ENCODE measurements at places on chromosomes 5 and 9.

- DNase-seq, result peak; percentile 68
Measured at GRCh38 chr5:39202597-39203274, 16.6 kb downstream of the FYB1 start.

GRCh38 chr9:109063760-109064159 lies 50.5 kb upstream of the CTNNAL1 start:
- no peak for DNase-seq

GRCh38 chr9:77257275-77257674 lies 79.9 kb downstream of the VPS13A start:
- no peak for DNase-seq

DNA sequence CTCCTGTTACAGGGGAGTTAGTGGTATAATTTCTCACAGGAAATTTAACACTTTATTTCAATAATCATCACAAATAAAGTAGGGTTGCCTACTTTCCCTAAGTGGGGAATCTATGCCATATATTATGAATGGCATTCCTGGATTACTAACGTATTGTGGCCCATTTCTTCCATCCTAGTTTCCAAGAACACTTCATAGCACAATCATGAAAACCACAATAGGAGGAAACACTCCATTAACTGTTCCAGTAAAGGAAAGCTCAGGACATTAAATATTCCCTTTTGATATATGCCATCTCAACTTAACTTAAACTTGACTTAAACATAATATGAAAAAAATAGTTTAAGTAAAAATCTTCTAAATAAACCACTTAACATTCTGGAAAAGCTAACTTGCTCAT lies 2.1 kb downstream of the CPLANE1 start:
- no peak for DNase-seq

- DNase-seq, result no peak
Measured at GRCh38 chr9:133980864-133981588, 11.1 kb downstream of the VAV2 start.

DNA sequence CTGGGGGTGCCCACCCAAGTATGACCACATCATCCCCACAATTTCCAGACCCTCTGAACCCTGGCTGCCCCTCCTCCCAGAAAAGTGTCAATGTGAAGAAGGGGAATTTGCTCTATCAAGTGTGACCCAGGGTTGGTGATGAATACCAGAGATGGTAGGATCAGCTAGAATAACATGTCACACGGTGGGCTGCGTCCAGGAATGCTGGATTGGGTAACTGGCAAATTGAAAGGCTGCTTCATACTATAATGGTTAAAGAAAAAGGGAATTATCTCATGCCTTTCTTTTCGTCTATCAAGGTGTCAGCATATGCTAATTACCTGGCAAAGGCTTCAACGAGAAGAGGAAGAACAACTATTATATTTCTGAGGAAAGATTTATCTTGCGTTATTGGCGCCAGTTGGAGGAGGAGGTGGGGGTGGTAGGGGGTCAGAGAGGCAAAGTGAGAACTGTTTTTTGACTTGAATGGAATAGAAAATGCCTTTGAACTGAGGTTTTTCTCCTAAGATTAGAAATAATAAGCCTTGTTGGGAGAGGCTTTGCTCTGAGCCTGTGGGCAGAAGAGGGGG lies 27.8 kb upstream of the ARAP3 start:
- DNase-seq, result no peak

DNA sequence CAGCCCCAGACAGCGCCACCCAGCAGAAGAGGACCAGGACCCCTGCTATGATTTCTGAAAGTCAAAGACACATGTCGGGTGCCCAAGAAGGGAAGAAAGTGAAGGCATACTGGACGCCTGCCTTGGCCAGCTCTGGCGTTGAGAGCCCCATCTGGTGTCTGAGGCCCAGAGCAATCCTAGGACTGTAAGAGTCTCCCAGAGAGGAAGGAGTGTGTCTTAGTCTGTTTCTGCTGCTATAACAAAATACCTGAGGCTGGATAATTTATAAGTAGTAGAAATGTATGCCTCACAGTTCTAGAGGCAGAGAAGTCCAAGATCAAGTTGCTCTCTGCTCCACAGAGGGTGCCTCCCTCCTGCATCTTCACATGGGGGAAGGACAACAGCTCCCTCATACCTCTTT lies 10.8 kb downstream of the RASGEF1C start:
- no peak for DNase-seq

DNA sequence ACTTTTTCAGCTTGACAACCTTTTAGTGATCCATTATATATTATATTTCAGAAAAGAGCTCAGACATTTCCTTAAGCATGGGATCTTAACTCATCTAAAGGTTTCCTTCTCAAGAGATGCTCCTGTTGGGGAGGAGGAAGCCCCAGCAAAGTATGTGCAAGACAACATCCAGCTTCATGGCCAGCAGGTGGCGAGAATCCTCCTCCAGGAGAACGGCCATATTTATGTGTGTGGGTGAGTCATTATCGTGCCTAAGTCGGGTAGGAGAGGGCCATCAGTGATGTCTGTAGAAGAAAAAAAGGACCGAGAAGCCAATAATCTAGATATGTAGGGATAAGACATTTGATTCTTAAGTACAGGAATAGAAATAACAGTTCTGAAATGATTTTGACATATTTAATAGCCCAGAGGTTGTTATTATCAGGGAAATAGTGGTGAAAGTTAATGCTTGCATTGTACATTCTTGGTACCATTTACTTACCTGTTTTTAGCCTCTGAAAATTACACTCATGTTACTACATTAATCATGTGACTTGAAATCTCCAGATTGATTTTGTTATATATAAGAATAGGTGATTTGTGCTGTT lies 28.2 kb downstream of the MTRR start:
- DNase-seq, result peak; percentile 5

DNA sequence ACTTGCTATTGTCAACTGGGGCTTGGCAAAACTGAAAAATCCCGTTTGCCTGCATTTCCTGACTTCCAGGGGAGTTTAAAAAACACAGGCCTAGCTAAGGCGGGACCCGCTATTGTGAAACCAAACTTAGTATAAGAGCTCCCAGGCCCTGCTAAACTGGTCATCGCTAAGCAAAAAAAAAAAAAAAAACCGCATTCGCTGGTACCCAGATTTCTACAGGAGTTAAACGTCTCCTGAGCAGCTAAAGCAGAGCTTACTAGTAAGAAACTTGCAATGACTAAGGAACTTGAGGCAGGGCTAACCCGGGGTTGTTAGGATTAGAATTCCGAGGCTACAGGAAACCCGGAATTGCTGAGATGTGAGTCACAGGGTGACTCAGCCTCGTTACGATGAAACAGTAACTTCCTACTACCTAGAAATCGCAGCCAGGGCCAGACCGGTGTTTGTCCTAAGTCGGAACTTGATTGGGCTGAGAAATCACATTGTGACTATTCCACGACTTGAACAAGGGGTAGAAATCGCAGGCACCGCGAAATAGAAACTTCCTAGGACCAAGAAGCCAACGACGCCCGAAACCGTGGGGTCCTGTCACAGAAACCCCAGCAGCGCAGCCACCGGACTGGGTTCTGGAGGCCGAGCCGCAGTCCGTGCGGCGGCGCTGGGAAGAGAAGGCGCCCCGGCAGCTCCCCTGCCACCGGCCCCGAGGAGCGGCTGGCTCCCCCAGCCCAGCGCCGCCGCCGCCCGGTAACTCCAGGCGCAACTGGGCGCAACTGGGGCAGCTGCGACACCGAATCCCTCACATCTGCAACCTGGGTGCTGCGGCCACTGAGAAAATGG lies 89.4 kb downstream of the ANXA2R start:
- peak; percentile 64 for DNase-seq

DNA sequence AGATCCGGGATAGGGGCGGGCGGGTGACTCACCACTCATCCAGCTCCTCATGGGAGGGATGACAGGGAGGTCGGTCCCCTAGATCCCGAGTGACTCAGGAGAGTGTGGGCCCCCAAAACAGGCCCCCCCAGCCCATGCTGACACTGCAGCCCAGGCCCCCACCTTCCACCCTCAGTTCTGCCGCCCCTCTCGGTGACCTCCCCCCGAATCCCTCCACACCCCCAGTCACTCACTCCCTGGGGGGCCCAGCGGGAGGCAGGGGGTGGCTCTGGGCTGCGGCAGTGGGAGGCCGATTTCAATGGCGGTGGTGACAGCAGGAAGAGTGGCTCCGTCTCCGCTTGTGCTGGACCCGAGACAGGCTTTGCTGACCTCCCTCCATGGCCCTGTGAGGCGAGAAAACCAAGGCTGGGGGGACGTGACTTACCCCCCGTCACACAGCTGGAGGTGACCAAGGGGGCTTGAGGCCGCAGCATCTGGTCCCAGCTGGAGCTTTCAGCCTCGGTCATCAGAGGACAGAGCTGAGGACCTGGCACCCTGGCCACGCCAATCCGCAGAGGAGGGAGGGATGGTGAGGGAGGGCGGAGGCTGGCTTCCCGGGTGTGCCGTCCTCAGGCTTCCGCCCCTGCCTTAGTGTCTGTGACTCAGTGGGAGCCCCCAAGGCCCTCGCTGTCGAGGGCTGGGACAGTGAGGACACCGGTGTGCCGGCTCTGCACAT lies 9.0 kb downstream of the GPSM1 start:
- no peak for DNase-seq

DNA sequence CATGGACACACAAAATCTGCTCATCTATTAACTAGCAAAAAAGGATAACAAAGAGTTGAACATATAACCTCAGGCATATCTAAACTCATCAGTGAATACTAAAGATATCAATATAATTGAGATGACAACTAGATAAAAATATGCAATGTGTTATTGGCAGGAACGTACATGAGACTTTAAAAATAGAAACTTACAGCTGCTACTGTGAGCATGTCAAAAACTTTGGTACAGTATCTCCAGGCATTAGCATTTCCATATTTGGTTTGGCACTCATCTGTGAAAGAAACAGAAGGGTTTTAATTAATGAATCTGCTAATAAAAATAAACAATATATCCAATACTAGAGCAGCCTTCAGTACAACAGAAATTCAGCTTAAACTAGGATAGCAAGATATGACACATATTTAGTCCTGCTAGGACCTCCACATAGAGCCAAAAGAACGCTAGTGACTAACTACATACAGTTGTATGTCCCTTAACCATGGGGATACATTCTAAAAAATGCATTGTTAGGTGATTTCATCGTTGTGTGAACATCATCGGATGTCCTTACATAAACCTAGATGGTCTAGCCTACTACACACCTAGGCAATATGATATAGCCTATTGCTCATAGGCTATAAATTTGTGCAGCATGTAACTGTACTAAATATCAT lies 10.5 kb upstream of the SCAI start:
- DNase-seq, result no peak

- DNase-seq, result no peak
Measured at GRCh38 chr9:16152276-16153101, 599.6 kb downstream of the CCDC171 start.

DNA sequence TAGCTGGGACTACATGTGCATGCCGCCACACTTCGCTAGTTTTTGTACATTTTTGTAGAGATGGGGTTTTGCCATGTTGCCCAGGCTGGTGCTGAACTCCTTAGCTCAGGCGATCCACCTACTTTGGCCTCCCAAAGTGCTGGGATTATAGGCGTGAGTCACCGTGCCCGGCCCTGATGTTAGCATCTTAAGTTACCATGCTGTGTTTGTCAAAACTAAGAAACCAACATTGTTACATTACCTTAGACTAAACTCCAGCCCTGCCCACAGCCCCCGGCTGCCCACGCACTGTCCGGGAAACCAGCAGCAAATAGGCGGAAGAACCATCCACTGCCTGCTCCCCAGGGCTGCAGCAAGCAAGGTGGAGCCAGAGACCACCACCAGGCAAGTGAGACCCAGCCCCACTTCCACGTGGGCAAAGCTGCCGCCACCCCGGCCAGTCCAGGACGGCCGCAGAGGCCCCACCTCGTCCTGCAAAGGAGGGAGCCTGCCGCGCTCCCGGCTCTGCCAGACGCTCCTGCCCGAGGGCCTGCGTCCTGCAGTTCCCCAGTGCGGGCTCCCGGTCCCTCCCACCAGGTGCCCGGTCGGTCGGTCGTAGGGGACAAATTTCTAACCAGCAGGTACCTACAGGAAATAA lies 35.7 kb upstream of the TXN start:
- no peak for DNase-seq

DNA sequence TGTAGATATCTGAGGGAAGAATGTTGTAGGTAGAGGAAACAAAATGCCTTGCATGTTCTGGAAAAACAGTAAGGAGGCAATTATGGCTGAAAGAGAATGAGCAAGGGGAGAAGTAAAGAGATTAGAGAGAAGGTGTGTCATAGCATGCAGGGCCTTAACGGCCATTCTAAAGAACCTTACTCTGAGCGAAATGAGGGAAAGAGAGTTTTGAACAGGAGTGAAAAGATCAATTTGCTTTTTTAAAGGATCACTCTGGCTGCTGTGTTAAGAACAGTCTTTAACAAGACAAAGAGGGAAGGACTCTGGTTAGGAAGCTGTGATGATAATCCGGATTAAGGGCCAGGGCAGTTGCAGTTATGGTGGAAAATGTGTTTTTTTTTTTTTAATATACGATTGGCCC lies 22.6 kb downstream of the PTBP3 start:
- DNase-seq, result no peak

GRCh38 chr5:74850789-74851425 lies 15.3 kb downstream of the FAM169A start:
- DNase-seq, result no peak

DNA sequence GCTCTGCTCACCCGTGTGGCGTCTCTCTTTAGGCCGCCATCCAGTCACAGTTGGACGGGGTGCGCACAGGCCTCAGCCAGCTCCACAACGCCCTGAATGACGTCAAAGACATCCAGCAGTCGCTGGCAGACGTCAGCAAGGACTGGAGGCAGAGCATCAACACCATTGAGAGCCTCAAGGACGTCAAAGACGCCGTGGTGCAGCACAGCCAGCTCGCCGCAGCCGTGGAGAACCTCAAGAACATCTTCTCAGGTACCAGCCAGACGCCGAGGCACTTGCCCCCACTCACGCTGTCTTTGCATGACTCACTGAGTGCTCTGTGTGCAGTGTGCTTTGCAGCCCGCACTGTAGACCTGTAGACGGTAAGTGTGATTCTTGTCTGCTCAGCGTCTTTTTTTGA lies 4.5 kb downstream of the EXOC3 start:
- no peak for DNase-seq

DNA sequence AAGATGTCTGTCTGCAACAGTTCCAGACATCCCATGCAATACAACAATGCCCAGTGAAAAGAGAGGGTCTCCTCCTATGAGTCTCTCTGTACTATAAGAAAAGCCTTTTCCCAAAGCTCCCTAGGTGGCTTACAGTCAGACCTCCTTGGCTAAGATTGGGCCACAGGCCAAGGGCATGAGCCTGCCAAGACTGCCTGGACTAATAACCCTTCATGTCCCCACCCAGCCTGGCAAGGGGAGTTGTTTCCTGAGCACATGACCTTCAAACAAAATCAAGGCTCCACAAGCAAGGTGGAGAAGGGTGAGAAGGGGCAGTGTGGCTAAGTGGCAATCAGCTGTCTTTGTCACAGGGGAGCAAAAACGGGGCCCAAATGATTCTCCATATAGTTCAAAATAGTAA lies 75.6 kb upstream of the ZSWIM6 start:
- no peak for DNase-seq

GRCh38 chr9:107539427-107540163 lies 50.0 kb upstream of the KLF4 start:
- no peak for DNase-seq
